ENCODE measurements at places on chromosomes 2 and 18.
A peak's percentile ranks its signal among the peaks of the same experiment; 100 is the strongest.

- DNase-seq: no peak
These were observed 461.3 kb upstream of the FANCL start for GRCh38 chr2:58702302-58702885.

GRCh38 chr2:55093381-55093780, 43.1 kb upstream of the RTN4 start:
- peak; percentile 89 for DNase-seq

- no peak for DNase-seq
These were observed 26.3 kb downstream of the PRELID3A start for GRCh38 chr18:12433829-12434540.

GRCh38 chr18:26133652-26134051, at the start of gene PSMA8:
Gene PSMA8, plus strand, starts transcription at chr18:26133869. Its CDS starts 97 bp downstream, at chr18:26133966.
- no peak for DNase-seq

- DNase-seq: no peak
These were observed 941.3 kb upstream of the NXPH2 start for GRCh38 chr2:139721411-139721995.

DNA sequence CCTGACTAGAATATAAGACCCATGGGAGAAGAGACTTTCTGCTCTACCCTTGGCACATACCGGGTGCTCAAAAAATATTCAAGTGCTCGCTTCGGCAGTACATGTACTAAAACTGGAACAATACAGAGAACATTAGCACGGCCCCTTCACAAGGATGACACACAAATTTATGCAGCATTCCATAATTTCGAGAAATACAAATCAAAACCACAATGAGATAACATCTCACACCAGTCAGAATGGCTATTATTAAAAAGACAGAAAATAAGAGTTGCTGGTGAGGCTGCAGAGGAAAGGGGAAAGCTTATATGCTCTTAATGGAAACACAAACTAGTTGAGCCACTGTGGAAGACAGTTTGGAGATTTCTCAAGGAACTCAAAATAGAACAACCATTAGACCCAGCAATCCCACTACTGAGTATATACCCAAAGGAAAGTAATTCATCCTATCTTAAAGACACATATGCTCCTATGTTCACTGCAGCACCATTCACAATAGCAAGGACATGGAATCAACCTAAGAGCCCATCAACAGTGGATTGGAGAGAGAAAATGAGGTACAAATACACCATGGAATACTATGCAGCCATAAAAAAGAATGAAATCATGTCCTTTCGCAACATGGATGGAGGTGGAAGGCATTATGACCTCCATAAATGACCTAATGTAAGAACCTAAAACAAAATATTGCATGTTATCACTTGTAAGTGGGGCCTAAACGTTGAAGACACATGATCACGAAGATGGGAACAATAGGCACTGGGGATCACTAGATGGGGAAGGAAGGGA, 71.6 kb upstream of the CYP1B1 start:
- peak; percentile 62 for DNase-seq

DNA sequence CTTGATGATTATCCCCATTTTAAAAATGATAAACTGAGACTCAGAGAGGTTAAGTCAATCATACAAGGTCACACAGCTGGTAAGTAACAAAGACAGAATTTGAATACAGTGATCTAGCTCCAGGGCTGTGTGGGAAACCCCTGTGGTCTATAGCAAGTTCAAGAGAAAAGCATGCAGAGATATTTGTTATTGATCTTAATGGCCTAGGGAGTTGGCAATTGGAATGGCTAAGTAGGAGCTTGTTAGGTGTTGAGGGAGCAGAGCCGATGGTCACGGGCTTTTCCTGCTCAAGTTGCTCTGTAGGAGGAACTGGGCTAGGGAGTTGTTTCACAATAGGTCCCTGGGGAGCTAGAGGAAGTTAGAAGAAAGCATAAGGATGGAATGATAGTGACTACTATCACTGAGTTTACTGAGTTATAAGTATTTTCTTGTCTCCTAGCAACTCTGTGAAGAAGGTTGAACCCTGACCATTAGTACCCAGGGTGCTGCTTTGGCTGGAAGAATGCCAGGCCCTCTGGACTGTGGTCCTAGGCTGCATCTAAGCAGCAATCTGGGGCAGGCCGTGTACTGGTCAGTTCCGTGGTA, 30.0 kb downstream of the RNF125 start:
- no peak for DNase-seq

DNA sequence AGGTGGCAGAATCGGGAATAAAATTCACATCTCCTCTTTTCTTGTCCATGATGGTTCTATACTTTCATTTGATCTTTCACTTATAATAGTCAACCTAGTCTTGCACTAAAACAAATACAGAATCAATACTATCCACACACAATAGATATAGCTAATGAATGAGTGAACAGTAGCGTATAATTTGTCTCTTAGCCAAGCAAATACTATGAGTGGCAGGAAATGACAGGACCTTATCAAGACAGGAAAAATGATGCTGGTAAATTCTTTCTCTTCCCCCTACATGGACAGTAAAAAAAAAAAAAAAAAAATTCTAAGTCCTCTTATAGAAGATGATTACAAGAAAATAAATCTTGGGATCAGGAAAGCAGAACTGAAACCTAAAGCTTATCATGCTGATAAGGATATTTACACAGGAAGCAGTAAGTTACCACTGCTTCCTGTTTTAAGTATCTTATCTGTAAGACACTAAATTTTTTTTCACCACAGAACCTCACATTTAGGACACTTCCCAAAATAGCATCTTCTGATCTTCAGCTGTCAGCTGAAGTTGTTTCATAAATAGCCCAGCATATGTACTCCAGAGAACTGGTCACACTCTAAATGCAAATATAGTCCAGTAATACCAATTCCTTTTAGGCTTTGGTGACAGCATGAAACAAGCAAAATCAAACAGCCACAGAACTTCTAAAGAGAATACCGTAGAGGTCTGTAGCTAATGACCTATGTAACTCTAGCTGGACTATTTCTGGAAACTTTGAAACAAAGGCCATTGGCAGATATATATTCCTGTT, 27.0 kb downstream of the IRS1 start:
- peak; percentile 56 for DNase-seq

GRCh38 chr2:71129902-71130151, 202 bp downstream of the MCEE start:
- peak; percentile 16 for DNase-seq

GRCh38 chr18:45775241-45775676, 50.2 kb upstream of the SIGLEC15 start:
- peak; percentile 51 for DNase-seq

DNA sequence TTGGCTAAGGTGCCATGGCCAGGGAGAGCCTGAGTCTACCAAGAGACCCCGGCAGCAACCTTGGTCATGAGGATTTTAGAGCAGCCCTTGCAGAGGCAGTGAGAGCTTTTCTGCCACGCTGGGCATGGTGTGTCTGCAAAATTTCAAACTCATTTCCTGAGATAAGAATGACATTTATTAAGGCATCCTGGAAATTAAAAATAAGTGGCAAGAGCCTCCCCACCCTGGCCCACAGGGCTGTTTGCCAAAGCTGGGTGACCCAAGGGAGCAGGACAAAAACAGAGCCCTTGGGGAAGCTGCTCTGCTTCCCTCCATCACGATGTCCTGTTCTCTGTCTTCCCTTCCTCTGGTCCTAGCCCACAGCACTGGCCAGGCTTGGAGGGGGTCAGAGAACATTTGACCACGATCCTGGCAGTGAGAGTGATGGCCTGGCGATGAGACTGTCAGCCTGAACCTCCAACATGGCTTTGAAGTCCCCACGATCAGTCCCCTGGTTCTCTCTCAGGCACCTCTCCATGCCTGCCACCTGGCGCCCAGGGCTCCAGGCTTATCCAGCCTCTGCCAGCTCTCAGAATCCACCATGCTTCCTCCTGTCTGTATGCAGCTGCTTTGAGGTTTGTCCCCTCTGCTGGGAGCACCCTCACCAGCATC, 68.9 kb upstream of the RMDN2 start:
- DNase-seq: no peak

- no peak for DNase-seq
These were observed 19.2 kb upstream of the NCKAP1 start for GRCh38 chr2:183057333-183057985.

DNA sequence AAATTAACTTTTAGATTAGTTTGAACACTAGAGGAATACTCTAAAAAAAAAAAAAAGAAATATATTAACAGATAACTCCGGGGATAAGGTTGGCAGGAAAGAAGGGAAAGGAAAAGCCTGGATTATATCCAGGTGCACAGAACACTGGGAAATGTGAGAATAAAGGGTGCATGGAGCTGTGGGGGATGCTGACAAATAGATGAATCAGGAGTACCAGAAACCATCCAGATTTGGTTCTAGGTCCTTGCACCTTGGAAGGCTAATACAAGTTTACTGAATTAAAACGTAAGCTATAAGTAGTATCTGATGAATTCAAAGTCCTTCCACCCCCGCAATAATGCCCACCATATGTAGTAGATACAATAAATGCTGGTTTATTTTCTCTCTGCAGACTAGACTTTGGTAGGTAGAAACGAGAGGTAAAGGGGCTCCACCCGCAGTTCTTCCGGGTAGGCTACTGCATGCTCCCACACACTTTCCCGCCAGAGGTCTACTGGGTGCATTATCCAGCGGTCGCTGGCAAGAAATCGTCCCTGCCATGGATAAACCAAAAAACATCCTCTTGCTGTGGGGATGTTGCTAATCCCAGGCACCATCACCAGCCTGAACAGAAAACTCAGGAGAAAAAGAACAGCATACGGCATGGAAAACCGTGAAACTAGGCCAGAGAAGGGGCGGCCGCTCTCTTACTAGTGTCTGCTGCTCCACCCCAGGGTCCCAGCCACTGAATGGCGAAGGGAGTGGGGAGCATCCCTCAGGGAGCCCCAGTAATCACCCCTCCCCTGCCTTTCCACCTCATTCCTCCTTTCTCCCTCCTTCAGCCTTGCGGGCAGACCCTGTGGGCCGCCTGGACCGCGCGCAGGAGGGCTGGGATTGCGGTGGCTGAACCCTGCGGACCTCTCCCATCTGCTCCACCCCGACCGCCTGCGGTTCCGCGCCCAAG, 1.5 kb downstream of the CNRIP1 start:
- no peak for DNase-seq

DNA sequence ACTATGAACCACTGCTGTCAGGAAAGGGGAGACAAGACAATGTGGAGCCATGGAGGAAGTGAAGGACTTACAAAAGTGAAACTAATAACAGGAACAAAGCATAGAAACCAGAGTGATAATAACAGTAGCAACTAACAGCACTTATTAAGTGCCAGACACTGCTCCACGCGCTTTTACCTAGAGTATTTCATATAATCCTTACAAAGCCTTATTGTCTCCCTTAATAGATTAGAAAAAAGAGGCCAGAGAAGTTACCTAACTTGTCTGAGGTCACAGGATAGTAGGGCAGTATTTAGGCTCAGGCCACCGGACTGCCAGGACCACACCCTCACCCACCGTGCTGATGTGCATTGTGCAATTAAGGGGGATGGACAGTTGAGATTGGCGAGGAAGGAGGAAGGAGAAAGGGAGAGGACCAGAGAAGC, 98.6 kb upstream of the NFU1 start:
- DNase-seq: no peak

DNA sequence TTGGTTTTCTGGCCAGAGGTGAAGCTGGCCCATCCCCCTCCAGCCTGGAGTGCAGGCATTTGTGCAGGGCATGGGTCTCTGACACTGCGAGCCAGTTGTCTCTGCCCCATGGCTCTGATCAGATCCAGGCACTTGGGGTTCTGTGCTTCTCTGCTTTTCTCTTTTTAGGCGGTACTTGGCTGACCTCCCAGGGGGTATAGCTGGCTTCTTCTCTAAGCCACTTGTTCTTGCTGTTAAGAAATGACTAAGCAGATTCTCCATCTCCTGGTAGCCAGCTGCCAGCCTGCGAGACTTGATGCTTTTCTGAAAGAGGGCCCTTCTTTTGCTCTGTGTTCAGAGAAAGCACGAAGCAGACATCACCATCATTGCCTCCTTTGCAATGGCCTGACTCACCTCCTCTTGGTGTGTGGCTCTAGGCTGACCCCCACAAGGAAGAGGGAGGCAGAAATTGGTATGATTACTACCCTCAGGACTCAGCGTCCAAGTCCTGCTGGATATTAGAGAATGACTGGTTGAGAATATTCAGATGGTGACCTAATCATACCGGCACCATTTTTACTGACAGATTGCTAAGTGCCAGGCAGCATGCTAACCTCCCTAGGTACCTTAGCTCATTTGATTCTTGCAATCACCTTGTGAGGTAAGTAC, 32.7 kb downstream of the TNP1 start:
- DNase-seq: no peak

GRCh38 chr2:56008661-56009431, 85.3 kb upstream of the EFEMP1 start:
- DNase-seq: peak; percentile 23

DNA sequence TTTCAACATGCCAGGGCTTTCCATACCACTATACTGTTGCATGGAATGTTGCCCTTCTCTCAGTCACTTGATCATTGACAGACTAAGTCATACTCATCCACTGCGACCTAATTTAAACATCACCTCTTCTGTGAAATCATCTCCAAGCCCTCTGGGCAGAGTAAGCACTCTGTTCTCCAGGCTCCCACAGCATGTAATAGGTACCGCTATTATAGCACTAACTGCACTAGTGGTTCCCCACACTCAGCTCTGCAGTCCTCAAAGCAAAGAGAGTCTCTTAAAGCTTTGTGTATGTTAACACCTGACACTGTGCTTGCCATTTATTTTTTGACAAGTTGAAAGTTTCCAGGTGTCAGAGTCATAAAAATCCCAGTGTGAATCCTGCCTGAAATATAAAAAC, 947.2 kb downstream of the ERBB4 start:
- no peak for DNase-seq

DNA sequence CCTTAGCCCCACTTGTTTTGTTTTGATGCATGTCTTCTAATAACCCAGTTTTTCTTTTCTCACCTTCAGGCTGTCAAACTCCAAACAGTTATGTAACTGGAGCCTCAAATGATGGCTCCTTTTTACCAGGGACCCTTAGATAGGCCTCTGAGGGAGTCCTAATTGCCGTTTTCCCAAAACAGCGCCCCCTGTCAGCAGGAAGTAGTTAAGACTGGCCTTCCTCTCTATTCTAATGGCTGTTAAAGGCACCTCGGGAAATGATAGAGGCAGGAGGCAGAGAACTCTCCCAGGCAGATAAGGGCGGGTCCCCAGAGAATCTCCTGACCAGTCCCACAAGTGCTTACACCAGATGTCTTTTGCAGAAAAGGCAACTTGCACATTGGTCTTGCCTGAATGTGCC, 123.2 kb downstream of the KCNS3 start:
- DNase-seq: no peak

DNA sequence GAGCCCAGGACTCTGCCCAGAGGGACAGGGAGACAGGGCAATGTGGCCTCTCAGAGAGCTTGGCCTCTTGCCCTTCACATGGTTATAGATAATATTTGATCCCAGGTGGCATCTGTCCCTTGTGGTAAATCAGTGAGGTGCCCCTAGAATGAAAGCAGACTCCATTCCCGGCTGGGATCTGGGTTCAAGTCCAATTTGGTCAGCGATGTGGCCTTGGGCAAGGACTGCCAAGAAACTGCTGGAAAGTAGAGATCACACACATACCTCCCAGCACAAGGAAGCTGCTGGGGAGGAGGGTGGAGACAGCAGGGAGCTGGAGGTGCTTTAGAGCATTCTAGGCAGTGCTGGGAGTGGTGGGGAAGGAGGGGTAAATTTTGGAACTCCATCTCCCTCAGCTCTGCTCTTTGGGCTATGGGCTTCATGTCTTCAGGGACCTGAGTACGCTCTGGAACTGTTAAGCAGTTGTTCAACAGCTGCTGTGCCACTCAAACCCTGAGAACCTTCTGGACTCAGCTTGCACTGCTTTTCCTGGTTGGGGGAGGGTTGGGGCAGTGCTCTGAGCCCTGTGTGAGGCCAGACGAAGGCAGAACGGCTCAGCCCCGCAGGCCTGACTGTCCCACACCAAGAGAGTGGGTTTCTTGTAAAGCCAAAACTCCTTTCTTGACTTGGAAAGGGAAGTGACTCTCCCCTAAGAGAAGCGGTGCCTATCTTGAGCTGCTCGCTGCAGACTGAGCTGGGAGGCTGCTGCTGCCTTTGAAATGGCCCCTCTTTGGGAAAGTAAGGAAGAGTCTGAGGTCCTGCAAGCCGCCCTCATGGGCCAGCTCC, 23.0 kb downstream of the INPP5D start:
- DNase-seq: no peak

Measured in NCI-H226 (cell line).